AG09319 (cell line): ENCODE measurements at places on chromosomes 1 and 21.

- no peak for DNase-seq
Observed at GRCh38 chr1:37174876-37175275, 140.6 kb upstream of the GRIK3 start.

DNA sequence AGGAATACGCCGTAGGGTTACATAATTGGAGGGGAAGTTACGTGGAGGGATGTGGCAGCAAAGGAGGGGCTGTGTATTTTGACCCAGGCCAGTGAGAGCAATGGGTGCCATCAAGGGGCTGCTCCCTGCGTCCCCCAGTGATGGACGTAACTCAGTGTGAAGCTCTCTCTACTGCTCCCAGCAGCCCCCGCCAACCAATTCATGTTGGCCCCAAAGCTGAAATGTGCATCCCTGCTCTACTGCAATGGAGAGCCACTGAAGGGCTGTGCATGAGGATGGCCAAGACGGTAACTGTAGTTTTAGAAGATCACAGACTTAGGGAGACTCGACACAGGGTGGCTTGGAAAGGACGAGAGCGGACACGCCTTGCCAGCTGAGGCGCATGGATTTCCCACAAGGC, 38.3 kb downstream of the PGBD5 start:
- no peak for DNase-seq

- no peak for DNase-seq
Observed at GRCh38 chr1:171266930-171267329, 18.6 kb downstream of the FMO1 start.

DNA sequence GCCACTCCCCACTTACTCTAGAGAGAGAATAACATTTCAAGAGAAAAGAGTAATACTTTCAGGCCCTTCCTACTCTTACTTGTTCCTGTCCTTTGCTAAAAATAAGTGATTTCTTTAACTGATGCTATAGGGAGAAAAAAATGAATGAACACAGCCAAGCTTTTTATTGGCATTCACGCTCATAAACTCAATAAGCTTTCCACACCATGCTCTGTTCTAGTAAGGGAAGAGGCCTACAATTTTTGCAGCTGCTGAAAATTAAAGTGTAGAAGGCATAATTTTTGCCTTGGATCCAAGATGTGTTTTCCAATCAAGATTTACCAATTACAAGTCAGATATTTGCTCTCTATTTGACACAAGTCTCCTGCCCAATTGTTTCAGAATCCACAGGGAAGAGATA, 188.1 kb upstream of the RGS18 start:
- no peak for DNase-seq
